ENCODE measurements at places on chromosomes 16 and 17. TPM values are rescaled to one million over a fixed set of nuclear protein-coding genes. Genes with fewer than 3 reads are reported as not detected.

CPNE7 gene
- 0.65 TPM for total RNA-seq

CCDC102A gene
- 9.9 TPM for total RNA-seq

PPP1R27 gene
- not detected for total RNA-seq

DOC2B gene
- total RNA-seq, result not detected

MYH13 gene
- not detected for total RNA-seq

SAP30BP gene
- 45.8 TPM for total RNA-seq

MARCHF10 gene
- total RNA-seq, result not detected

OR3A3 gene
- not detected for total RNA-seq

GSG1L gene
- not detected for total RNA-seq
